ENCODE measurements at places on chromosomes 1 and 21.

DNA sequence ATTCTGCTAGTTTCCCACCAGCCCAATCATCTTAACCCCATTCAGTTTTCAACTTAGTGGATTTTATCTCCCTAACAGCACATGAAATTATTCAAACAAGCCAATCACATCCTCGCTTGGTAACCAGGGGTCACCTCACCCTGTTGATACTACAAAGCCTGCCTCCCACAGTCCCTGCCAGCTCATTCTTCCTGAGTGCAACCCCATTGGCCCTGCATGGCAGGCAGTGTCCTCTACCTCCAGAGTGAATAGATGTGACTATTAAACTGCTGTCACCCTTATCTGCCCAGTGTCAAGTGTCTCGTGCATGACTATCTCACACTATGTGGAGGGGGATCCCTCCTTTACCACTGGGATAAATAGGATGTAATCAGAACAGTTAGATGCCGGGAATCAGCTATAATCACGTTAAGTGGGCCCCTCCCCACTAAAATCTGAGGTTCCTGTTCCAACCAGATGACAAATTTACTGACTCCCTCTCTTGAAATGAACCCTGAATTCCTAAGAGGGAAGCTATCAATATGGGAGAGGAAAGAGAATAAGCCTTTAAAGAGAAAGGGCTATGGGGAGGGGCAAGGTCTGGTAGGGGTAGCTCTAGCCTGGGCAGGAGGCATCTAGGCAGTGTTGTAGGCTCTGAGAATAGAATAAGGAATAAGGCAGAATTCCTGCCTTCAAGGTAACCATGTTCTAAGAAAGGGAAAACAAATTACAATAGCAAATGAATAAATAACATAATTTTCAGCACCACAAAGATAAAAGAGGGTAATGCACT lies 155.9 kb downstream of the SLC30A10 start:
- no peak for DNase-seq

- no peak for DNase-seq
These were observed 10.7 kb upstream of the OTUD7B start for GRCh38 chr1:150021191-150021694.

GRCh38 chr1:66613187-66613586 lies 79.2 kb downstream of the SGIP1 start:
- no peak for DNase-seq

DNA sequence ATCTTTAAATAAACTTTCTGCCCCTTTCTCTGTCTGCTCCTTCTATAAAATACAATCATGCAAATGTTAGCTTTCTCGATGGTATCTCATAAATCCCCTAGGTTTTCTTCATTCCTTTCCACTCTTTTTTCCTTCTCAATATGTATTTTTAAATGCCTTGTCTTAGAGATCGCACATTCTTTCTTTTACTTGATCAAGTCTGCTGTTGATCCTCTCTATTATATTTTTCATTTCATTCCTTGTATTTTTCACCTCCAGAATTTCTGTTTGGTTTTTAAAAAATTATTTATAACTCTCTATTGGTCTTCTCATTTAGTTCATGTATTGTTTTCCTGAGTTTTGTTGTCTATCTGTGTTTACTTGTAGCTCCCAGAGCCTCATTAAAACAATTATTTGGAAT lies 36.0 kb downstream of the TNFSF4 start:
- DNase-seq: no peak

DNA sequence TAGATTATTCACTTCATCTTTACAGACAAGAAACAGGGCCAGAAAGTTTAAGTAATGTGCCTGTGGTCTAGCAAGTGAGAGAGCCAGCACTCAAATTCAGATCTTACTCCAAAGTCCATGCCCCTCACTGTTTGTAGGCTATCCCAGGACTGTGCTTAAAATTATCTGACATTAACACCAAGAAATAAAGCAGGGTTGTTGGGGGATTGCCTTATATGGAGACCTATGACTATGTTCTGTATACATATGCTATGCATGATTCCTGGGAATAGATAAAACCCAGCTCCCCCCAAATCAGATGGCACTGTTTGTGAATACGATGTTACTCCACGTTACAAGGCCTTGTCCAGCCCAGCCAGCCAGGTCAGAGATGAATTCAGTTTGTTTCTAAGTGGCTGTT lies 131.6 kb upstream of the HOOK1 start:
- DNase-seq: no peak

DNA sequence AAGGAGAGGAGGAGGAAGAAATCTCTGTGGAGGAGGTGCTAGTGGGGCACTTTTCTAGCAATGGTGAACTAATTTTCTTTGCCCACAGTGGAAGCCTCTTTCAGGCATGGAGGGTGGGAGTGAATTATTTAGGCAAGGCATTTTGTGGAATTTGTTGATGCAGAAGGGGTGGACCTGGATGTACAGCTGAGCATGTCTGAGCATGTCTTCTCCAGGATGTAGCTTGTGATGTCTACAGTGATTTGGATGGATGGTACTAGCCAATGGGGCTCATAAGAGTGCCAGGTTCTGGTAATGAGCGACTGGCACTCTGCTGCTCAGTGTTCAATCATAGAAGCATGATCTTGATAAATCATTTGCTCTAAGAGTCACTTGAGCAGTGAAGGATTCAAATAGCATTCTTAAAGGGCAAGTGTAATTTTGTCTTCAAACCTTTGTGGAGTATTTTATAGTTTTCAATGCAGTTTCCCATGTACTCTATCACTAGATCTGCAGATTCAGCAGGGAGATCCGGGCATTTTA lies 153.9 kb upstream of the LMO4 start:
- DNase-seq: no peak

GRCh38 chr1:66495495-66495894 lies 38.5 kb upstream of the SGIP1 start:
- DNase-seq: no peak

- DNase-seq: no peak
These were observed 361.3 kb downstream of the PLPP3 start for GRCh38 chr1:56218023-56218422.

- no peak for DNase-seq
These were observed 69.1 kb upstream of the JUN start for GRCh38 chr1:58852731-58853485.

DNA sequence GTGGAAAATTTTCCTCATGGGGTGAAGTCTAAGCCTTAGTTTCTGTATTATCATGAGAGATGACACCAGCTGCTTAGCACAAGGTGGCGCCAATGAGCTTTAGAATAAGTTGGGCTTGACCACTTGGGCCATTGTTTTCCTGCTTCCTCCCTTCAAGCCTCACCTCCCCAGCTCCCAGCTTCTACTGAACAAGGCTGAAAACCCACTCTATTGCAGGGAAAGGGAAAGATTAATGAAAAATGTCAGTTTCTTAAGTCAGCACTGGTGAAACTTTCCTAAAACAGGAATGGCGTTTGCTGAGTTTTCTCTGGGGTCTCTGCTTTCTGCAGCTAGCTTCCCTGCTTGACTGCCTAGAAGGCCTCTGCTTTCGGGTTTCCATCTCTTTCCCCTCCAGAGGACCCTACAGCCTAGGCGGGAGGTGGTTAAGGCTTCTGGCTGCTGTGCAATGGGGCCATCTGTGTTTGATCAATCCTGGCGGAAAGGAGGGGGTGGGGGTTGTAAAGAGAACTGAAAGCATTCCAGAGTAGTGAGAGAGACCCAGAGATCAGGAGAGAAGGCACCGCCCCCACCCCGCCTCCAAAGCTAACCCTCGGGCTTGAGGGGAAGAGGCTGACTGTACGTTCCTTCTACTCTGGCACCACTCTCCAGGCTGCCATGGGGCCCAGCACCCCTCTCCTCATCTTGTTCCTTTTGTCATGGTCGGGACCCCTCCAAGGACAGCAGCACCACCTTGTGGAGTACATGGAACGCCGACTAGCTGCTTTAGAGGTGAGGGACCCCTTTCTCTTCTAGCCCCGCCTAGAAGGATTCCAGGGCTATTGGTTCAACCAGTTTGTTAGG lies at the start of gene OLFML3:
OLFML3 (plus strand) TSS at position 612 of the 840 bp plus-strand sequence; CDS start at position 655, 43 bp downstream.
- no peak for DNase-seq

- no peak for DNase-seq
These were observed 195.7 kb upstream of the KIAA0040 start for GRCh38 chr1:175388285-175388684.

- no peak for DNase-seq
These were observed 1.2 kb downstream of the PLA2G4A start for GRCh38 chr1:186829686-186830587.

- no peak for DNase-seq
These were observed 55.9 kb downstream of the RHBG start for GRCh38 chr1:156424806-156425432.

DNA sequence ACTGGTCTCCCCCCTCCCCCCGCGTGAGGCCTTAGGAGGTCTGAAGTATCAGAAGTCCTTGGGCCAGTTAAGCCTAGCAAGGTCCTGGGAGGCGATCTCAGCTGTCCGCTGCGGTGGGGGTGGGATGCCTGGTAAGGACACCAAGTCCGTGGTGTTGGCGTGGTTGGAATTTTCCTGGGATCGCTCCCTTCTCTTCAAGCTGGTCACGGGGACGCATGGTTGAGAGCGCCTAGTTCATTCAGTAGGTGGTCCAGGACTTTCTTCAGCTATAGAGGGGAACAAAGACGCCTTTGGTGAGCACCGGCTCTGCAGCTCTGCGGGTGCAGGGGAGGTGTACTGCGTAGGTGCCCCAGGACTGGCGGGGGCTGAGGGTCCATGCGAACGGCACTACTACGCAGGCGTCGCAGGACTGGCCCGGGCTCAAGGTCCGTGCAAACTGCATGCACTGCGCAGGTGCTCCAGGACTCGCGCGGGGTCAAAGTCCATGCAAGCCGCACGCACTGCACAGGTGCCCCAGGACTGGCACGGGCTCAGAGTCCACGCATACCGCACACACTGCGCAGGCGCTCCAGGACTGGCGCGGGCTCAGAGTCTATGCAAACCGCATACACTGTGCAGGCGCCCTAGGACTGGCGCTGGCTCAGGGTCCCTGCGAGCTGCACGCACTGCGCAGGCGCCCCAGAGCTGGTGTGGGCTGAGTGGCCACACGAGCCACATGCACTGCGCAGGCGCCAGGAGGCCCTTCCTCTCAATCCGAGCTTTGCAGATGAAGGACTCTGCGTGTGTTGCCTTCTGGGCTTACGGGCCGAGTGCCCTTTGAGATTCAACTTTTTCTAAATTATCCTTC lies 36.6 kb upstream of the HMGN1 start:
- DNase-seq: no peak

DNA sequence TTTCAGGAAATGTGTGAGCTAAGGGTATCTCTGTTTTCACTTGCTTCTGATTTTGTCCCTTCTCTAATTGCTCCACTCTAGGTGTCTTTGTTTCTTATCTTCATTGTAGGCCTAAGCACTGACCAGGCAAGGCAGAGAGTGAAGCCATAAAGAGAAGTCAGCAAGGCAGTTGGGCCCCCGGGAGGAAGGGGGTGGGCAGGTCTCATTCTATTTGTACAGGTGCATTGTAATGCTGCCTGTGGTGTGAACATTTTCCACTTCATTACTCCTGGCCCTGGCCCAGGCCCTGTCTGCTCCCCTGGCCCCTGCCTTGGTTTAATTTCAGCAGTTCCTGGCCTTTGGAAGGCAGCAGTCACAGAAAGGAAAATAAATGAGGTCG lies 86.4 kb upstream of the JUN start:
- no peak for DNase-seq

DNA sequence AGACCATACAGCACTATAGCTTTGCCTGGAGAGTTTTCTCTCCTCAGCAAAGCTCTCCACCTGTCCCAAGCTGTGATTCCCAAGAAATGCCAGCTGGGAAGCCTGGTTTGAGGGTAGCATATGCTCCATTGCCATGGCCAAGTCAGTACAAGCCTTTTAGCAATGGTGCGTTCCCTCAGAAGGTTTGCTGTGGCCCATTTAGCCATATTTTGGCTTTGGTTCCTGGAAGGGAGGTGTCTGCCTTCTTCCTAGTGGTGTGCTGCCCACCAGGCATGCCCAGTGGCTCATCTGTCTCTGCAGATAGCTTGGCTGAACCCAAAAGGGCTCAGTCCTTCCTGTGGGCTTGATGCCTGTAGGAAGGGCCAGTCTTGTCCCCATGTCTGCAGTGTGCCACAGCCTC lies 32.4 kb downstream of the GALNT2 start:
- DNase-seq: no peak

DNA sequence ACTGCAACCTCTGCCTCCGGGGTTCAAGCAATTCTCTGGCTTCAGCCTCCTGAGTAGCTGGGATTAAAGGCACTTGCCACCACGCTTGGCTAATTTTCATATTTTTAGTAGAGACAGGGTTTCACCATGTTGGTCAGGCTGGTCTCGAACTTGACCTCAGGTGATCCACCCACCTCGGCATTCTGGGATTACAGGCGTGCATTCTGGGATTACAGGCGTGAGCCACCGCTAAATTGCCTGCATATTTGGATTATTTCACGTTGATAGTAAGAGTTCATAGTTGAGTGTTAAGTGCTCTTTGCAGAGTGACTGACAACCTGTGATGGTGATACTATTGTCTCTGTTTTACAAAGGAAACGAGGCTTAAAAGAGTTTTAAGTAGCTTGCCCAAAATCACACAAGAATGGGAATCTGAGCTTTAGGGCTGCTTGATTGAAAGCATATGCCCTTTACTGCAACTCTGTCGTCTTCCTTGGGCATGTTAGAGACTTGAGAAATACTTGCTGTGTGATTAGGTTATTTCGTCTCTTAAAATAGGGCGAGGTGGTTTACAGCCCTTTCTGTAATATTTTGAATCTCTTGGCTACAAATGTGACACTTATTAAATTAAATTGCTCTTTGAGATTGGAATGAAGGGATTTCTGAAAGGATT lies 12.4 kb downstream of the CDC42 start:
- DNase-seq: no peak
